Kasumi-1 (cell line): ENCODE measurements at places on chromosomes 4 and X.

- DNase-seq = peak; percentile 86
These were observed at the start of gene CLCN3 for GRCh38 chr4:169619958-169620879. Gene CLCN3 (plus strand): TSS chr4:169620578. CDS start chr4:169635929, 15,351 bp downstream.

- peak; percentile 49 for DNase-seq
These were observed 28.7 kb upstream of the RBMX start for GRCh38 chrX:136909119-136909705.

- no peak for DNase-seq
These were observed 261.4 kb downstream of the LDB2 start for GRCh38 chr4:16636912-16637630.

GRCh38 chr4:132071815-132072214 lies 1077.3 kb upstream of the PCDH10 start:
- DNase-seq = no peak

DNA sequence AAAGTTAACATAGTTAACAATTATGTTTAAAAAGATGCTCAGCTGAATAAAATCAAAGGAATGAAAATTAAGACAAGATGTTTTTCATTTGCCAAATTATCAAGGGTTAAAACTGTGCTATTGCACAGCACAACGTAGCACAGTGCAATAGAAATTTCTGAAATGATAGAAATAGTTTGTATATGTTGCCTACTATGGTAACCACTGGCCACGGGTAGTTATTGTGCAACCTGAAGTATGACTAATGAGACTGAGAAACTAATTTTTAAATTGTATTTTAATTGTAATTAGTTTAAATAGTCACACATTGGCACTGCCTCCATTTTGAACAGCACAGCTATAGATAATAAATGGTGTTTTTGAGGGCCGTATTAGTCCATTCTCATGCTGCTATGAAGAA lies 343.1 kb upstream of the FAM241A start:
- DNase-seq = no peak

GRCh38 chr4:10173037-10173753 lies 56.6 kb upstream of the WDR1 start:
- no peak for DNase-seq

DNA sequence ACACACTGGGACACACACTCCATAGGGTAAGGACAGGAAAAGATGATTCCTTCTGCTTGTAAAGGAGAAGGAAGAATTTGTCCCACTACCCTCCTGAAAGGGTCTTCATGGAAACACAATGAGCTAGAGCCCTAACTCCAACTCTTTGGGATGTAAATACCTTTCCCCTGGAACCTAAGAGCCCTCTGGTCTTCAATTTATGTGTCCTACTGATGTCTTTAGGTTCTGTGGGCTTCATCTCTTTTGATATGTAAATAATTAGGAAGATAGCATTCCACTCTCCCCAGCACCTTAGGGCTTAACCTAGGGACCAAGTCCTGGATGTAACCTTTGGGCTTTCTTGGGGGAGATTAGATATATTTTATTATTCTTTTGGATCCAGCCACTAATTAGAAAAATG lies 38.3 kb downstream of the PF4 start:
- DNase-seq = no peak

DNA sequence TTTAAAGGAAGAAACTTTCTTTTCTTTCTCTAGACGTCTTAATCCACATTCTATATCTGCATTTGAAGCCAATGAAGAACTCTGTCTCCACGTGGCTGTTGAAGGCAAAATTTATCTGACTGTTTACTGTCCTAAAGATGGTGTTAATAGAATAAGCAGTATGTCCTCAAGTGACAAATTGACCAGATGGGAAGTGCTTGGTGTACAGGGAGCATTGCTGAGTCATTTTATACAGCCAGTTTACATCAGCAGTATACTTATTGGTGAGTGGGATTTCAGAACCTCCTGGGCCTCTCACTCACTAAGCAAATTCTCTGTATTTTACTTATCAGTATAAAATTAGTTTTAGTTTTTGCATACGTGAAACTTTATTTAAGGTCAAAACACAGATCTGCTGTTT lies 33.7 kb downstream of the ADAD1 start:
- no peak for DNase-seq

- DNase-seq = no peak
These were observed 67.4 kb downstream of the EMCN start for GRCh38 chr4:100450449-100450848.

GRCh38 chr4:146513548-146513947 lies 8.2 kb downstream of the SLC10A7 start:
- DNase-seq = no peak

GRCh38 chrX:26442340-26442739 lies 226.4 kb downstream of the MAGEB5 start:
- DNase-seq = peak; percentile 34

DNA sequence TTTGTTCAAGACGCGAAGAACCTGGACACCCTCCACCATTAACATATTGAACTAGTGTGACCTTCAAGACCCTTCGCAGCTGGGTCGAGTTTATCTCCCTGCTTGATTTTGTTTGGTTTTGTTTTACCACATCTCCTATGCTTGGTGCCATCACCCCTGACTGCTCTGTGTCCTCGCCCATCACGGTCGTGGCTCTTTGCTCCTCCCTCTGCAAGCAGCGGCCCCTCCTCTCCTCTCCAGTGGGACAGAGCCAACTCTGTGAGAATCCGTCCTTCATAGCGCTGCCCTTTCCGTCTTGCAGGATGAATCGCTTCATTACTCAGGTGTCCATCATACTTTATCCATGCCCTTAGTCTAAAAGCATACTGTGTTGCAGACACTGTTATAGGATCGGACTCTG lies 9.1 kb upstream of the FAM149A start:
- DNase-seq = no peak

DNA sequence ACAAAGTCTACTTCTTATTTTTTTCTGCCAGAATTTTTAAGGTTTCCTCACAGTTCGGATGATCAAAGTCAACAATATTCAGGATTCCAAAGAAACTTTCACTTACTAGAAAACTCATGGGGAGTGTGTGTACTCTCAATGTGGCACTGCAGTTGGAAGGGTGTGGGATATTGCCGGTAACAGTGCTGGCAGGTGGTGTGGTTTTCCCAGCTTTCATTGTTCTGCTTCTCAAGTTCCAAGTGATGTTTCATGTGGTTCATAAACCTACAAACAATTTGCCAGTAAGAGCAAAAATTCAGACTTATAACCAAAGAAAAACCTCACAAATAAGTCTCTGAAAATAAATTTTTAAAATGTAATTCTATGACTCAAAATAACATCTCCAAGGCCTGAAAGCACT lies 39.8 kb downstream of the ZNF280C start:
- no peak for DNase-seq

GRCh38 chr4:25567253-25567652 lies 88.4 kb upstream of the SLC34A2 start:
- DNase-seq = no peak

GRCh38 chr4:160928482-160928881 lies 1235.3 kb downstream of the FSTL5 start:
- no peak for DNase-seq

DNA sequence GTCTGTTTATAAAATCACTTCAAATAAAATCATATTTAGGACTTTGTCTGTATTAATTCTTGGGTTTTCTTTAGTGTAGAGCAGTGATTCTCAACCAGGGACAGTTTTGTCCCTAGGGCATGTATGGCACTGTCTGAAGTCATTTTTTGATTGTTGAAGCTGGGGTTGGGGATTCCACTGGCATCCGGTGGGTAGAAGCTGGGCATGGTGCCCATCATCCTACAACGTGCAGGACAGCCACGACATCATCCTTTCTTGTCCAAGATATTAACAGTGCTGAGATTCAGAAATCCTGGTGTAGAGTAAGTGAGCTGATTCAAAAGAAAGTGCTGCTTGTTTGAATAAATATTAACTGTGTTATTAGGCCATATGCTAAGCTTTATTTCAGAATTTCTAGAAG lies 28.6 kb downstream of the DCLK2 start:
- DNase-seq = no peak

DNA sequence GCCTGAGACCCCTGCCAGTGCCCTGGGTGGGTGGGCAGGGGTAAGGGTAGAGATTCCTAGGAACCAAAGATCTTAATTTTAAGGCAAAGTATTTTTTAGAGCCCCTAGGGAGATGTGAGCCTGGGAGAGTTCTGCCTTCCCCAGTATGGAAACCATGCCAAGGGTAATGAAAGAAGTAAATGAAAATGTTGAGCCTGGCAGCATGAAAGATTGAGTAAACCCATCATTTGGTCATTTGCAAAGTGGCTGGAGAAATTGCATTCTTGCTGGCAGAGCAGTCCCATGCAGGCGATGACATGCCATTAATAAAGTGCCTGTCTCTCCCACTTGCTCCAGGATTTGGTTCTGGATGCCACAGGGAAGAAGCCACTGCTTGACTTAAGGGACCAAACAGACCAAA lies 60.7 kb upstream of the GPC4 start:
- DNase-seq = no peak

DNA sequence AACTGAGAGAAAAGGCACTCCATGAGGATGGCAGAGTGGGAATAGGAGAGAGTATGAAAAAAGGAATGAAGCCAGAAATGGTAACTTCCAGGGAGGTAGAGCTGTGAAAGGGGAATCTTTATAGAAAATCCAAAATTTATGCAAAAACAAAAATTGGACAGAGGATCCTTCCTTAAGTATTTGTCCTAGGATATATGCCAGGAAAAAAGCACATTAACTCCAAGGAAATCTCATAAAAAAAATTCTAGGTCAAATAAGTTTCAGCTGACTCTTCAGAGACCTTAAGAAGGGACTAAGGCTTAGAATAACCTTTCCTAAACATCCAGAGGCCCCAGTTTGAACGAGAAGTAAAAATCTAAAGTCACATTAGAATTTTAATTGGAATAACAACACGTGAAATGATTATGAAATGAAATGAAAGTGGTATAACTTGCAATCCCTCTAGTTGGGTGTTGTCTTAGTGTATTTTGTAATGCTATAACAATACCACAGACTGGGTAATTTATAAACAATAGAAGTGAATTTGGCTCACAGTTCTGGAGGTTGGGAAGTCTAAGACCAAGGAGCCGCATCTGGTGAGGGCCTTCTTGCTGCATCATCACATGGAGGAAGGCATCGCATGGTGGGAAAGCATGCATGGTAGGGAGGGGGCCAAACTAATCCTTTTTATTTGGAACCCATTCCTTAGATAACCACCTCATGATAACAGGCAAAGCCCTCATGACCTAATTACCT lies 145.4 kb upstream of the RXFP1 start:
- DNase-seq = no peak

GRCh38 chr4:118950224-118950623 lies 61.6 kb downstream of the SYNPO2 start:
- DNase-seq = peak; percentile 41

GRCh38 chr4:21211846-21212245 lies 511.6 kb downstream of the PACRGL start:
- DNase-seq = no peak

GRCh38 chrX:30027636-30028035 lies 187.7 kb upstream of the MAGEB2 start:
- no peak for DNase-seq

- DNase-seq = no peak
These were observed 28.2 kb upstream of the TCEAL4 start for GRCh38 chrX:103556963-103557612.

DNA sequence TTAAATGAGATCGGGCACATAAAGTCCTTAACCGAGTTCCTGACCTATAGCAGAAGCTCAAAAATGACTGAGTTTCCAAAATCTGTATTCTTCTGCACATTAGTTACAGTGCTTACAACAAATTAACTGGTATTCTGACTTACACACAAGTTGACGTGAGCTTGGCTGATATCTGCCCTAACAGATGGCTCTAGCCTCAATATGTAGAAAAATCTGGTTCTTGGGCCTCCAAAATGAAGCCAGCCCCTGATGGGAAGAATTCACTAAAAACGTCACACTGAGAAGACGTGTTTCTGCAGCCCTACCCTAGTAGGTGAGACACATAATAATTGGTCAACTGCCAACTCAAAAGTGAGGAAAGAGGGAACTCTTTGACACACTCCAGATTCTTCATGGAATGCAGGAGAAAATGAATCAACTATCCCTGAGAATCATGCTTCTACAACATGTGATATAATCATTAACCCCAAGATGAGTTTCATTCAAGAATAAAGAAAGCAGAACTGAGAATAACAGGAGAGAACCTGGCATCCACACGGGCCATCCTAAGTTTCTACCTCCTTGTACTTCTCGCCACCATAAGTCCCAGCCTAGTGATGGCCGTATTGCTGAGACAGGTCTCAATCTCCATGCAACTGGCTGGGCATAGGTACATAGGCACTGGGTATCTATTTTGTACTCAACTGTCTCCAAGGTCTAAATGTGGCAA lies 8.2 kb downstream of the STX18 start:
- no peak for DNase-seq

GRCh38 chr4:155495572-155496293 lies 119.0 kb upstream of the MAP9 start:
- no peak for DNase-seq

DNA sequence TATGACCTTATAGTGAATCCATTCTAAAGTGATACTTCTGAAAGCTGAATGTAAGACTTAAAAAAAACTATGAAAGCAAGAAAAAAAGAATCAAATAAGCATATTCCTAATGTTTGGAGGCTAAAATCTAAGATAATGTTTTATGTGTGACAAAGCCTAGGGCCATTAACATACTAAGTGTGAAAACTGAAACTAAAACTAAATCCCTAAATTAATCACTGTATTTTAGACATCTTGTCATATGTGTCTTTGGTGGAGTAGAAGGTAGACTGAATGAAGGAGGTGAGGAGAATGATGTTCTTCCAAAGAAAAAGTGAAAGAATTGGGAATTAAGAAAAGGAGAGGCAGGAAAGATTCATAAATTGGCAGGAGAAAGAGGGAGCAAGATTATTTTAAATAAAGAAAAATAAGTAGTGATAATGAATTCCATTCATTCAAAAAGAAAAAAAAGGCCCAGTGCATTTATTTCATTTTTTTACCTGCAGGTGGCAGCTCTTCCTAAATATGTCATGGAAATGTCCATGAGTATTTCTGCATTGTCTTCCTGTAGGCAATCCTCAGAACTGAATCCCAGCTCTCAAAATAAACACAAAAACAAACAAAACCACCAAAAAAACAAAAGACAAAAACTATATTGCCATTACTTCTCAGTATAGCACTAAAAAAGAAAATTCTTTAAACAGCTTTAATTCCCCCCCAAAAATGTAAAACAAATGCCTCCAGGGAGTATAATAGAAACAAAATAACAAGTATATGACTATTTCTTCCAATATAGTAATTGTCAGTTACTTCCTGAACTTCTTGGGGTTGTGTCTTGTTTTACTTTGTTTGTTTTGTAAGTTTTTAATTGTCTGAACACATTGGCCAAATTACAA lies 17.0 kb upstream of the AP1AR start:
- peak; percentile 14 for DNase-seq
